ENCODE measurements at places on chromosomes 16 and 17.
A peak's percentile ranks its signal among the peaks of the same experiment; 100 is the strongest.

DNA sequence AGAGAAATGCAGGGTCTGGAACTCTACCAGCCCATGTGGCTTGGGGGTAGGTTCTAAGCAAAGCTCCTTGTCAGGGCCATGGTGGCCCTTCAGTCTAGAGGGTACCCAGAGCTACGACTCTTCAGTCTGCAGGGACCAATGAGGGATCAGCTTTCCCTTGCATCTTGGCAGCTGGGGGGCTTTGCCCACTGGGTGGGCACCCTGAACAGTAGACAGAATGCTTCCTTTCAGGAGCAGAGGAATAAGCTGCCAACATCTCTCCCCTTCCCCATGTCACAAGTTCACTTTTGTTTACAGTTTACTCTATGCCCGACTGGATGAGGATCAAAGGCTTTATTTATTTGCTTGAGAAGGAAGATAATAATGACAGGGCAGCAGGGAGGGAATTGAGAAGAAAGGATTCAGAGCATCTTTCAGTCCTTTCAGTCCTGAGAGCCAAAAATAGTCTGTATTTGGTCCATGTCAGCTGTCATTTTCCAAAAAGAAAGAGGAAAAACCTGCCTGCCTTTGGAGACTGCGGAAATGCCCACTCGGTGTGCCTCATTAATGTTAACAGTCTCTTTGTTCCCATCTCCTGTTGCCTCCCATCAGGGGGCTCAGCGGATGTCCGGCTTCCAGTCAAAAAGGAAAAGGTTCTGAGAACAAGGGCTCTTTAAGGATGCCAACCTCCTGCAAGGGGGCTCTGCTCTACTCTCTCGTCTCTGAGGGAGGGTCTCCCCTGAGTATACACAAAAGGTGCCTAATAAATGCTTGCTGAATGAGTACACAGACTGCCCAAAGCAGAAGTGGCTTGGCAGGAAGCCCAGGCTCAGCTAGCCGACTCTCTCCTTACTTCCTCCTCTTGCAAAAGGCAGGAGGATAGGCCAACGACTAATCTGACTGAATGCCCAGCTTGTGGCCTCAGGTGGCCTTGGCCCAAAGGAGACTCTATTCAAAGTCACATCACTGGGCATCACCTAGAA, 17.1 kb downstream of the TRAF4 start:
- DNase-seq = peak; percentile 23

DNA sequence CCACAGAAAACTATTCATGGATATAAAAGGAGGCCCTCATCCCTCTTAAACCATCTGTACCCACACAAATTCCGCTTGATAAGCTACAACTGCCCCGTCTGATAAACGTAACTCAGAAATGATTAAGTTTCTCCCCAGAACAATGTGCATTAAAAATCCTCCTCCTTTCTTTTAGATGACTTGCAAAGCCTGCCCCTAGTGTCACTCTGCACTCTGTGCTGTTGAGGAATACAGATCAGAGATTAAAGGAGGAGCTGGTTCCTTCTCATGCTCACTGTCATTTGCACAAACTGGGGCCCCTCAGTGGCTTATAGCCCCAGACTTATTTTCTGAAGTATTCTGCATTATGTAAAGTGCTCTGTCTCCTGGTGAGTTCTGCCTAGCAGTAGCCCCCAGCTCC, 33.3 kb downstream of the CDRT15 start:
- DNase-seq = no peak

- no peak for DNase-seq
Observed at GRCh38 chr16:56748826-56749225, 18.9 kb downstream of the NUP93 start.

GRCh38 chr16:29810699-29811169, 1.3 kb upstream of the PRRT2 start:
- DNase-seq = no peak

DNA sequence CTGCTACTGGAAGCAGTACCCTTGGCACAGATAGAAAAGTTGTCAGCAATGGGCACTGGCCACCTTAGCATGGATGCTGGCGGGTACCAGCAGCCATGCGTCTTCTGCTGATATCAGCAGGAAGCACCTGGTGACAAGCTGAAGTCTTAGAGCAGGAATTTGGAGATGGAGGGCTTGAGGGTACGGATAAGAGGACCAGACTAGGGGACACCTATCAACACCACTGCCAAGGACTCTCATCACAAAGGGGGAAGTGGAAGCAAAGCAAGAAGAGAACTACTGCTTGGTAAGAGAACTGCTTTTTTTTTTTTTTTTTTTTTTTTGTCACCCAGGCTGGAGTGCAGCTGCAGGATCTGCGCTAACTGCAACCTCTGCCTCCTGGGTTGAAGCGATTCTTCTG, 35.4 kb upstream of the LYRM9 start:
- no peak for DNase-seq

DNA sequence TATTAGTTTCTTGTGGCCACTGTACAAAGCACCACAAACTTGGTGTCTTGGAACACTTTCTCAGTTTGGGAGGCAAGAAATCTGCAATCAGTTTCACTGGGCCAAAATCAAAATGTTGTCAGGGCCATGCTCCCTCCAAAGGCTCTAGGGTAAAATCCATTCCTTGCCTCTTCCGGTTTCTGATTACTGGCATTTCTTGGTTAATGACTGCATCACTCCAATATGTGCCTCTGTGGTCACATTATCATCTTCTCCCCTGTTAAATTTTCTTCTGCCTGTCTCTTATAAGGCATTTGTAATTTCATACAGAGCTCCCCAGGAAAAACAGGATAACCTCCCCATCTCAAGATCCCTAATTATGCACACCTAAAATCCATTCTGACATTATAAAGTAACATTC, 34.8 kb downstream of the ZNF287 start:
- DNase-seq = no peak

GRCh38 chr17:57895382-57896060, 45.7 kb upstream of the MRPS23 start:
- no peak for DNase-seq

DNA sequence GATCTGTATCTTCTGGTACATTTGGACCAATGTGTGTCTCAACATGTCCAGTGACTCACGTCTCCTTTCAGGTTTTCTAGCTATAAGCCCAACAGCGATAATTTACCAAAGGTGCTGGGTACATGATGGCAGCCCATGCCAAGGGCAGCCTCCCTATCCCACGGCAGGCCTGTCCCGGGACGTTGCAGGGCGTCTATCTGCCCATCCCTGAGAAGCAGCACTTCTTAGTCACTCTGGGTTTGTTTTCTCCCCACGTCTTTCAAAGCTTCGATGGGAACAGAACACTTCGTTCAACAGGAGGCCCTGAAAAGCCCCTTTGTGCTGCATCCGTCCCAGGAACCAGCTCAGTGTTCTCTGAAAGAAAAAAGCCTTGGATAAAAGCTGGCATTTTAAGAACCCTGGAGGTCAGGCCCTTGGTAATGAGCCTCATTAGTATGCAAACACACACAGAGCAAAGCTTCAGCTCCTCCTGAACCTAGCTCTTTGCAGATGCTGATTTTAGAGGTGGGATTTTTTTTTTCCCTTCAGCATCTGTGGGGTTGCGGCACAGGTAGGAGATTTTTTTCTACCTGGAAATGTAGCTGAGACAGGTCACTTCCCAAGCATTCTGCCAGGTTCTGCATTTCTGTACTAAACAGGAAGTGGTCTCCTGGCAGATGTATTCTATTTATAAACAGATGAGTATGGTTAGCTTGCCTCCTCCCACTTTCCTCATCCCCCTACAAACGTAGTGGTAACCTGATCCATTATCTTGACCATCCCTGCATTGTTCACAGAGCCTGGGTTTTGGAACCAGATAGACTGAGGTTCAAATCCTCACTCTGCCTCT, 17.5 kb upstream of the MT4 start:
- DNase-seq = no peak

DNA sequence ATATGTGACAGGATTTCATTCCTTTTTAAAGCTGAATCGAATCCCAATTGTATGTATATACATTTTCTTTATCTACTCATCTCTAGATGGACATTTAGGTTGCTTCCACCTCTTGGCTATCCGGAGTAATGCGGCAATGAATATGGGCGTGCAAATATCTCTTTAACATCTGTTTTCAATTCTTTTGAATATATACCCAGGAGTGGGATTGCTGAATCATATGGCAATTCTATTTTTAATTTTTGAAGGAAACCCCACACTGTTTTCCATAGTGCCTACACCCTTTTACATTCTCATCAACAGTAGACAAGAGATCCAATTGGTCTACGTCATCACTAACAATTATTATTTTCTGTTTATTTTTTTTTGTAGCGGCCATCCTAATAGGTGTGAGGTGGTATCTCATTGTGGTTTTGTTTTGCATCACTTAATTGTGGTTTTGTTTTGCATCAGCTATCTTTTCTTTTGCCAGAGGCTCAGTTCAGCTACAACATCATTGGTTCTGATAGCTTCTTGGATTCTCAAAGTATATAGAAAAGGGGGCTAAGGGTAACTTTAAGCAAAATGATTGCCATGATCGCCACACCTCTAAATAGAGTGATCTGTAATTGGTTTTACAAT, 25.6 kb upstream of the MAP2K6 start:
- no peak for DNase-seq

- no peak for DNase-seq
Observed at GRCh38 chr17:80792373-80792781, 199.3 kb upstream of the CHMP6 start.

DNA sequence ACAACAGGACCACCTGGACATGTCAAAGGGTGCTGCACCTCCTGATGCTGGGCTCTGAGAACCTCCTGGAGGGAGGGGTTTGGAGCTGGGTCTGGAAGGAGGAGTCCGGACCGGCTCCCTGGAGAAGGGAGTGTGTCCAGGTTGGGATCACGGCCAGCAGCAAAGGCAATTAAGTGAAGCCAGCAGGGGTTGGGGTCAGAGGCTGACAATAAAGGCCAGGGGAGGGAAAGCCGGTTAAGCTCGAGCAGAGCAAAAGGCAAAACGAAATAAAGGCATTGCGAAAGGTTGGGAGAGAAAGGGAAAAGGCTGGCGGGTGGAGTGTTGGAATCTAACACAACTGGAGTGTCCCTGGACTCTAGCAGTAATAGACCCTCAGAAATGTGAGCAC, 992 bp upstream of the CACNG4 start:
- DNase-seq = no peak

DNA sequence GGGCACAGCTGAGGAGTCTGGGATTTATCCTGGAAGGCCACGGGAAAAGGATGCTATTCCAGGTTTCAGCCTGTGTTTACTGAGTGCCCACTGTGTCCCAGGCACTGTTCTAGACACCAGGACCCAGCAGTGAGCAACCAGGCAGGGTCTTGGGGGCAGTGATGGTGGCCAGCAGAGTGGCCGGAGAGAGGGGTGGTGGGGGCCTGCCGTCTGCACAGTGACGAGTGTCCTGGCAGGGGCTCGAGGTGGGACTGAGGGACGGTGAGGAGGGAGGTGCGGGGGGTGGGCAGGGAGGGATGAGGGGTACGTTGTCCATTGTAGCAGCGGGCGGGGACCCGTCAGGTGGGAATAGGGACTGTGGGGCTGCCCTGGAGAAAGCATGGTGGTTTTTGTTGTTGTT, 66.3 kb upstream of the CIBAR2 start:
- no peak for DNase-seq

DNA sequence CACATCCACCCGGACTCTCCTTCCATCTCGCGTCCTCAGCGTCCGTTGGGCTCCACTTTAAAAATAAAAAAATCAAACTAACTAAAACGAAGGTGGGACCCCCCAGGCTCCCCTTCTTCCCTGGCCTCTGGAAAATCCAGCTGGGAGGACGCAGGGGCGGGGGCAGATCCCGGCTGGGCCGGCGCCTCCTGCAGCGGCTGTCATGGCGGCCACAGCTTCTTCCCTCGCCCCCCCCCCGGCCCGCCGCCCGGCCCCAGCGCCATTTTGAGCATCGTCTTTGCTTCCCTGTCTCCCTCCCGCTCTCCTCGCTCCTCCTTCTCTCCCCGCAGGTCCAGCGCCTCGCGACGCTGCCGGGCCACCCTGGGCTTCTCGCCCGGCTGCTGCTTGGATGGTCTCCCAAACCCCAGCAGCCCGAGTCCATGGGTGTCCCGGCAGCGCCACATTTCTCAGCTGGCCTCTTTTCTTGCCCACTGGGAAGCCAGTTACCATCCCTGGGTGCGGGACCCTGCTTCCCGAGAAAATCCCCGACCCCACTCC, 3.3 kb downstream of the HOXB2 start:
- no peak for DNase-seq

DNA sequence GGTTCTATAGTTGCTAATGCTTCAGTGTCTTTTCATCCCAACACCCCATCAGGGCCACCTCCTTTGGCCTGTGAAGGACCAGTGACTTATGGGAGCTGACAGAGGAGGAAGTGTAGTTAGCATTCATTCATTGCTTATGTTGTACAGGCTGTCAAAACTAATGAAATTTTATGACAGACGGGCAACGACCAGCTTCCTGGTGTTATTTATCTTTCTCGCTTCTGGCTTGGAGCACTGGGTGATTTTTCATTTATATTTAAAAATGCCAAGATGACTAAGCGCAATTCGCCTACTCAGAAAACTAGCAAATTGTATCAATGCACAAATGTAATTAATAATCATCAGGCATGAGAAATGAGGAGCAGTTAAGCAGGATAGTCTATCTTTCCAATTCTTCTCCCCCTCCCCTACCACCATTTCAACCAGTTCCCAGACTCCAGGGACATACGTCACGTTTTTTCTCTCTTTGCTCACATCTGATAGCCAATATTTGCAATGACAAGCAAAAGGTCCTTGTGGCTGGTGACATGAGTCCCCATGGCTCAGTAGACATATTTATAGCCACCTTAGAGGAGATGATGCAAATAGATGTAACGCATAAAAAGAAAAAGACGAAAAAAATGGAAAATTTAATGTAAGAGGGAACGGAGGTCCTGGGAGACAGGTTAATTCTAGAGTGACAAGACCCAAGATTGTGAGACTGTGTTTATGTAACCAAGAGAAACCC, 11.2 kb downstream of the CDRT15 start:
- no peak for DNase-seq

- DNase-seq = no peak
Observed at GRCh38 chr16:79726902-79727301, 126.4 kb upstream of the MAF start.
